ENCODE measurements at places on chromosomes 16 and 17.
A peak's percentile ranks its signal among the peaks of the same experiment; 100 is the strongest.

GRCh38 chr17:81254955-81255717, 16.0 kb downstream of the NDUFAF8 start:
- DNase-seq = no peak

DNA sequence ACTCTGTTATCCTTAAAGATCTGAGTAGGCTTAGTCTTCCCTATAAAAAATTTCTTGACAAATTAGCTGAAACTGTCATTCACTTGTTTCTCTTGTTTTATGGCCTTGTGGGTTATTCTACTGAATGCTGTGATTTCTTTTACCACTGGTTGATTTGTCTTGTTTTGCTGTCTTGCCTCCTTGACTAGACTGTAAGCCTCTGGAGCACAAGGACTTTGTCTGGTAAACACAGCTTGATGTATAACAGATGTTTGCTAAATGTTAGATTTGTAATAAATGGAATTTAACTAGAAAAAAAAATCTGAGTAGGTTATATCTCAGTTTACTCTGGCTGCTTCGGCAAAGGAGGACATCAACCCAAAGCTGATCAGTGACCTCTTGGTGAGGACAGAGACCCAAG, 21.6 kb downstream of the VAC14 start:
- no peak for DNase-seq

GRCh38 chr16:14241631-14242030, 170.5 kb downstream of the MRTFB start:
- no peak for DNase-seq

GRCh38 chr17:28416703-28417311, 10.8 kb upstream of the SLC46A1 start:
- DNase-seq = peak; percentile 69

- no peak for DNase-seq
These were observed 165.1 kb downstream of the CHD9 start for GRCh38 chr16:53219795-53220454.

DNA sequence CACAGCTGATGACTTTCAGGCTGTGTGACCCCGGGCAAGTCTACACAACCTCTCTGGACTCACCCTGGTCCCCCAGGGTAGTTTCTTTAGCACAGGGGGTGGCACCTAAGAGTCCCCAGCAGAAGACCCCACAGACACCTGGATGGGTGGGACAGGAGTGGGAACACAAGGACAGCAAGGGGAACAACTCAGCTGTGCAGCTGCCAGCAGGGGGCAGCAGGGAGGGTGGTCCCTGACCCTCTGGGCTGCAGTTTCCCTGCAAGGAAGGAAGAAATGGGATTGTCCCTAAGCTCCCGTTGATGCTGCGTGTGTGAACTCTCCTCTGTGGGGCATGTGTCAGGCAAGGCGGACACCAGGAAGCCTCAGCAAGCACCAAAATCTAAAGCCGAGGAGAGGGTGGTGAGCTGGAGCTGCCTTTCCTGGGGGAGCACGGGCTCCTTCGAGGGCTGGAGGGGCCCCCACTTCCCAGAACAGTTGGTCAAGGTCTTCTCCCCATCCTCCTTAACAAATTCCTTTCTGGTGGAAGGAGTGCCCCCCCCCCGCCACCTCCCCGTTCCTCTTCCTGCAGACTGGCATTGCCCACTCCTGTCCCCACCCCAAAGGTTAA, 24.1 kb upstream of the CDH5 start:
- DNase-seq = peak; percentile 46

DNA sequence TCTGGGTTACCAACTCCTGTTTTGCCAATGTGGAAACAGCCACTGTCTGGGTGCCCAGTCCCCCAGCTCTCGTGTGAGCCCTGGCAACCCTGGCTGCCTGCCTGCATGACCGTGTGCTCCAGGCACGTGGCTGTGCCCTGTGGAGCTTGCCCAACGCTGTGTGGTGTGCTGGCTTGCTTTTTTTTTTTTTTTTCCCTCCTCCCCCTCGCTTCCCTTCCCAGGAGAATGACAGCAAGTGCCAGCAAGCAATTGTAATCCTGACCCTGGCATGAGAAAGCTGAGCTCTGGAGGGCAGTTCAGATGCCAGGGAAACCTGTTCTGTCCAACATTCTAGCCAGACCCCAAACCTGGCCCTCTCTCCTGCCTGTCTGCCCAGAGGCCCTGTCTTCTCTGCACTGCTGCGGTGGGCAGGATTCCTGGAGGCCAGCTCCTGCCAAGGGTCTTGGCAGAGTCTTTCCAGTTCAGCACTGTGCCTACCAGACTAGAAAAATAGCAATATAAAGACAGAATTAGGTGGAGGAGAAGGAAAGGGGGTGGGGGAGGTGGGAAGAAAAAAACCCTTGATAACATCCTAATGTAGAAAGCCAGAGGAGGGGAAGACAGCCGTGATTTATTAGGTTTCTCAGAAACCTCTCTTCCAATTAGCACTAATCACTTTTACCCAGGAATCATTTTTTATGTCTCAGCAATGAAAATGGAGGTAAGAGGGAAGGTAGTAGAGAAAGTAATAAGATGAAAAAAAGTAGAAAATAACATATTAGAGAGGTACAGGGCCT, 9.0 kb downstream of the HLF start:
- no peak for DNase-seq

GRCh38 chr16:81767987-81768592, 11.0 kb upstream of the PLCG2 start:
- no peak for DNase-seq
